Spleen (tissue), 13 donors: ENCODE measurements at places on chromosomes 6 and 20.

DNA sequence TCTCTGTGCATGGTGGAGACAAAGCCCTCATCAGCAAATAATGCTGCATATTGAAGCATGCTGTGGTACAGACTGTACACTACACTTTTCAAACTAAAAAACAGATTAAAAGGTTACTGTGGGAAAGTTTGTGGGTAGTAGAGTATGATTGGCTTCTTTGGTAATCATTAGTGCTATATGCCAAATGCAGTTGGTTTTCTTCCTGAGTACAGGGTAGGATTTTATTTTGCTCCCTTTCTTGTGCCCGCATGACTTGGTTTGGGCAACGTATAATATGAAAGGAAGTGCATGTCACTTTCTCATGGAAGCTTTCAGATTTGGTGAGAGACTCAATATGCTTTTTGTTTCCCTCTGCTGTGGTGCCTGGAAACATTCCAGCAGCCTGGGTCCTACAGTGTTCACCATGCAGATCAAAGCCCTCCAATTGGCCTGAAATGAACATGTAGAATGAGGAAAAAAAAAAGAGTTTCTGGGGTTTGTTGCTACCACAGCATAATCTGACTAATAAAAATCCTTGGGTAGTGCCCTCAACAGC lies 270.7 kb upstream of the ADGRB3 start:
- no peak for DNase-seq

- no peak for DNase-seq
Measured at GRCh38 chr6:133644548-133644891, 244.4 kb upstream of the TCF21 start.

GRCh38 chr20:44601801-44602204 lies 19.4 kb downstream of the PKIG start:
- DNase-seq, result no peak

GRCh38 chr20:44581515-44581914 lies 864 bp upstream of the PKIG start:
- no peak for DNase-seq

DNA sequence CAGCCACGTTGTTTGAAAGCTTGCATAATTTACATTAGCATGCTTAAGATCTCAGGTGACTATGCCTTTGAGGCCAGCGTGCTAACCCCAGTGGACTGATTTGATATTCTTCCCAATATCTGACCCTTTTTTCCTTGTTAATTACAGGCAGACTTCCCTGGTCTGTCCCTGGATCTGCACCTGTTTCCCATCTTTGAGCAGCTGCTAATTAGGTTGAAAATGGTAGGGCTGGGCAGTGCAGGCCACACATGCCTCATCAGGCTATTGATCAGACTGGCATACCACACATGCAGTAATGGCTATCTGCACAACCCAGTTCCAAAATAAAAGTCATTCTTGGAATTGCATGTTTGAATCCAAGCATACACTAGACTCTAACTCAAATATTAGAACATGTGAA lies 164.3 kb upstream of the TFAP2D start:
- no peak for DNase-seq

DNA sequence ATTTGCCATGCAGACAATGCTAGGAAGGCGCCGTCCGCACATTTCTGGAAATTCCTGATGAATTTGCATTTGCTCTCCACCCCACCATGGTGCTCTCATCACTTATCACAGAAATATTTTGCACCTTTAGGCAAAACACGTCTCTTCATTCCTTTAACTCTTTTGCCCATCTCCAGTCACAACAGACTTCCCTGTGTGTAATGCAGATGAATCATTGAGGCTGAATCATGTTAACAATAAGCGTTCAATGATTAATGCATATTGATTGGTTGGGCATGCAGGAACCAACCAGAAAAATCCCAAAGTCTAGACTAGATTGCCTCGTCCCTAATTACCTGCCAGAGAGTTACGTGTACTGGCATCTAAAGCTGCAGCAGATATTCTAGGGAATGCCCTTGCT lies 80.0 kb upstream of the ATXN1 start:
- no peak for DNase-seq

DNA sequence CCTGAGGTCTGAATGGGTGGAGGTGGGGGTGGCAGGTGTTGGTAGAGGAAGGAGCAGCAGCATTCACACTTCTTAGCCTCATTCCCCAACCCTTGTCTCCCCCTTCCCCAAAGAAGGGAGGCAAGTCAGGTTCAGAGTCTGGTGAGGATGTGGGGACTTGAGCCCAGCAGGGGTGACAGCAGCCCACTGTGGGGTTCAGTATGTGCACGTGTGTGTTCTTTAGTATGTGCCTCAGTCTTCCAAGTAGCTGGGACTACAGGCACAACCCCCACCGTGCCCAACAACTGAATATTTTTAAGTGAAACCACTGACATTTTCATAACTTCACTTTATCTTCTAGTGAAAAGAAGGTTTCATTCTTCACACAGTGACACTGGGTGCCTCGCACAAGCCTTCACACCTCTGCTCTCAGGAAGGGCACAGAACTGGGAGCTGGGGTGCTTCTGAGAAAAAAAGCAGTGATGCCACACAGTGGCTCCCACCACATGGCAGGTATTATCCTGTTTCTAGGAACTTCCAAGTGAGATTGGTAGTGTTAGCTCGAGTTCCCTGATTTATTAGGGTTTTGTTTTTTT lies 33.4 kb upstream of the PRELID3B start:
- no peak for DNase-seq

- no peak for DNase-seq
Measured at GRCh38 chr6:41455410-41455809, 90.8 kb upstream of the FOXP4 start.

DNA sequence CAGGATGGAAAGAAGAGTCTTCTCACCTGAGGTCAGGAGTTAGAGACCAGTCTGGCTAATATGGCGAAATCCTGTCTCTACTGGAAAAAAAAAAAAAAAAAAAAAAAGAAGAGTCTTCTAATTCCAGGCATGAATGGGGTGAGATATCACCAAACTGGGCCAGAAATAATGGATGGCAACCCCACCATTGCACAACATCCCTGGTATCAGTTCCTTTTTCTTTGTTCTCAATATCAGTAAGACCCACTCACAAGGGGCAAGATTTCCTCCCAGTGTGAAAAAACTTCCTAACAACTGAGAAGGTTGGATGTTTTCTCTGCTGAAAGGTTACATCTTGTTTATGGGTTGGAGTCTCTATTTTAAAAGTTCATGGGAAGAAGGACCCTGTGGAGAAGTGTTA lies 23.6 kb upstream of the NR2E1 start:
- no peak for DNase-seq

DNA sequence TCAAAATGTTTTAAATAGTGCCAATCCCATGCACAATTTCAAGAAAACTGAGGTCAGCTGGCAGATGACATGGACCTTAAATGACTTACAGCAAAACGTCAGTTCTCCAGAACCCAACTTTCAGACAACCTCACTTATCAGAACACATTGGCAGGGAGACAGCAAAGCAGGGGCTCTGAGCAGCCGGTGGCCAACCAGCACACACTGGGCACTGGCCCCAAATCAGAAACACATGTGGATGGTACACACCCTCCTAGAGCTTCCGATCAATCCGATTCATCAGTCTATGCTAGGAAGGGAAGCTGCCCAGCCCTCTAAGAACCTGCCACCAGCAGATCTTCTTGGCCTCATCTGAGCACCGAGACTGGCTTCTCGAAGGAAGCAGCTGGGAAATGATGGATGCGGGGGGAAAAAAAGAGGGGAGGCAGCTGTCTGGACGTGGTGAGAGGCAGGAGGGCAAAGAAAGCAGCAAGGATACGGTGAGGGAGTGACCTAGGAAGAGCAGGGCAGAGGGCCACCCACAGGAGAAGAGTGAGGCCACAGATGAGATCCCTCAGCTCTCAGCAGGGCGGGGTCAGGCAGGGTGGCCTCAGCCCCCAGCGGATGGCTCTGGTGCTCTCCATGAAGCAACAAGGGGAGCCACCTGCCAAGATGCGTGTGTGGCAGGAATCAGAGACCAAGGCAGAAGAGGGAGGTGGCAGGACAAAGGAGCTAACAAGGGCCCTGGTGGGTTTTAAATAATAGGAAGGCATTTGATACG lies 32.9 kb downstream of the TAF4 start:
- DNase-seq, result no peak

- DNase-seq, result no peak
Measured at GRCh38 chr6:28480253-28480932, 35.2 kb downstream of the GPX6 start.

- DNase-seq, result peak; percentile 74
Measured at GRCh38 chr20:23668477-23668951, 20.3 kb downstream of the CST4 start.

DNA sequence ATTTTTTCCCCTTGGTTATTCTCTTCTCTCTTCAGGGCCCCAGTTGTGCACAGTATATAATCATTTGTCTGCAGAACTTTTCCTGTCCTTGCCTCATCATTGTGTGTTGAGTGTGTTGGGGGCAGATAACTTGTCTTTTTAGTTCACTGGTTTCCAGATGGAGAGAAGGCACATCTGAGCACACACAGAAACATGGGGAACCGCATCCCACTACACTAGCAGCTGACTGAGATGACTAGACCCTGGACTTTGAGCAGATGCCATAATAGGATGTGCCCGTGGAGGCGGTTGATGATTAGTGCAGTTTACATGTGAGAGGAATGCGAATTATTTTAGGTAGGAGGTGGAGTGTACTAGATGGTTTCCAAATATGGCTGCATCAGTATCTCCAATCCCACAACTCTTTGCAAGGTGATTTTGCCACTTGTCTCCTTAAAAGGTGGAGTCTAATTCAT lies 26.5 kb upstream of the SH3BGRL2 start:
- DNase-seq, result no peak
